ENCODE measurements at places on chromosomes 5 and 9.

DNA sequence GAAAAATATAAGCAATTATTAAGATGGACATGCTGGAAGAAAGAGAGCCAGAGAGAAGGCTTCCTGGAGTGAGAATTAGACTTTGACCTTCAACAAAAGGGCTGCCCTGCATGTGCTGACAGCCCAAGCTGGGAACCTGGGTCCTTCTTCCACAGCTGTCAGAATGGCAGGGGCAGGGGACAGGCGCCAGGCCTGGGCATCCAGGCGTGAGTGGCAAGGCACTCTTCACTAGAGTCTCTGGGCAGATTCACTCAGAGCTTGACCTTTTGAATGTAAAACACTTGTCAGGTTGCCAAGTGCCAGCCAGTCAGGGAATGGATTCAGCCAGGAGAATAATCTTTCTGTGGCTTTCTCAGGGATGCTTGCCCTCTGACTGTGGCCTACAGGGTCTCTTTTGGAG, 119.1 kb upstream of the CLINT1 start:
- no peak for DNase-seq

GRCh38 chr5:173778784-173779304, 109.3 kb upstream of the CPEB4 start:
- peak; percentile 71 for DNase-seq

DNA sequence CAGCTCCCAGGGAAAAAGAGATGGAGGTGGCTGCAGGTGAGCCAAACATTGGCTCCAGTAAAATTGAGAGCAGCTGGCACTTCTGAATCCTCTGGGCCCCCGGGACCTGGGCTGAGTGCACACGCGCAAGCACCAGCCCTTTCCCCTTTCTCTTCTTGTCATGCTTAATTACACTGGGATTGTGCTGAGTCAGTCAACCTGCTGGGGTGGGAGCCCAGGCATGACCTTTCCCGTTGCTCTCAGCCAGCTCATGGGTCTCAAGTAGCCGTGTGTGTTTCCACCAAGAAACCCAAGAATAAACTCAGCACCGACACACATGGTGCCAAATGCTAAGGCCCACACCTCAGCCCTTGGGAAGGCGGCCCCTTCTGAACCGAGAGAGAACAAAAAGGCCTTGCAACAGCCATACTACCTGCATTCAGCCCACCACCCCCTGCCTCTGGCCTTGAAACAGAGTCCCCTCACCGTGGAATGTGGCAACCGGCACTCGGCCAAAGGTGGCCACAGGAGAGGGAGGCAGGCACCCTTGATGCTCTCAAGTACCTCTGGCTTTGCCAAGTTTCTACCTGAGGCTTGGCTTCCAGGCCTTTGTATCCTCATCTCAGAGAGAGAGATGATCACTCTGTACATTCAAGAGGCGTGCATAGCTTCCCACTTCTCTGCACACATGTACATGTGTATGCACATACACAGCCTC, 28.1 kb downstream of the SLIT3 start:
- no peak for DNase-seq

DNA sequence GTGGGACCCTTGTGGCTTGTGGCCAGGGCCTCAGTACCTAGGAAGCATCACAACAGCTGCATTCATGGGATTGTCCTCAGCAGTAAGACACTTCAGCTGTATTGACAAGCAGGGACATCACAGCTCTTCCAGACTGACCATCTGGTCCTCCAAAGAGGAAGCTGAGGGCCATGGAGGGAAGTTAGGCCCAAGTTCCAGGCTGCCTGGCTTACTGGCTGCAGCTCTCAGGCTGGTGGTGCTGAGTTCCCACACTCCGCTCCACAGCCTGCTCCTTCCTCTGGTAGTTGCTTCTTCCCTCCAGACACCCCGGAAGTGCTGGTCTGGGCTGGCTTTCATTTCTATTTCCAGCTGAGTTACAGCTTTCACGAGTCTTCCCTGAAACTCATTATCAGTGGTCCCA, 5.7 kb upstream of the STING1 start:
- DNase-seq, result peak; percentile 19

DNA sequence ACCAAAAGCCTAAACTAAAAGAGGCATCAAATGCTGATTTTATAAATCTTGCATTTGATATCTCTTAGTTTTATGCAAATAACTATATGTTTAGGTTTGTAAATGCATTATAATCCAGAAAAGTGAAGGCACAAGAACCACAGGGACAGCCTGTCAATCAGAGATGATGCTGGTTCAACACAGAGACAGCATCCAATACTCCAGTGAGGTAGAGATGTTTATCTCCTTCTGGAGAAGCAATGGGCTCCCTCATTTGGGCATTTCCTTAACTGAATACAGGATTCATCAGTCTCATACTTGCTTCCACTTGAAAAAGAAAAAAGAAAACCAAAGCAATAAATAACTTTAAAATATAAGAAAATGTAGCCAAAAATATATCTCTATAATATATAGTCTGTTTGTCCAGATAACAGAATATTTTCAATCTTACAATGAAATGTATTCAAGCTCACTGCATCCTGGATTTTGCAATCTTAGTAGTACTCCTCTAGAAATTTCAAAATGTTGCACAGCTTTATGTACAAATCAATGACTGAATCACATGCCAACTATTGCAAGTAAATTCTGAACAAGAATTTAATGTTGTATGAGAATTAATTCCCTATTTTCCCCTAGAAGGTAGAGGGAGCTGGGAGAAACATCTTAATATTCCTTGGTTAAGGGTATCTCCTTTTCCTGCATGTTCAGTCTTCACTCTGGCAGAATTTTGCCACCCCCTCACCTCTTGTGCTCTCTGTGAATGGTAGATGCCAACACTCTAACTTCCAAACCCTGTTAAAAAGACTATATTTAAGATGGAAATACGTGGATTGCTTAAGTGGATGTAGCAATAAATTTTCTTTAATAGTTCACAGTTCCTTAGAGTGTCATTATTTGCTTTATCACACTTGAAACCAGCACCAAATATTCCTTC, 191.1 kb upstream of the GAS1 start:
- no peak for DNase-seq

DNA sequence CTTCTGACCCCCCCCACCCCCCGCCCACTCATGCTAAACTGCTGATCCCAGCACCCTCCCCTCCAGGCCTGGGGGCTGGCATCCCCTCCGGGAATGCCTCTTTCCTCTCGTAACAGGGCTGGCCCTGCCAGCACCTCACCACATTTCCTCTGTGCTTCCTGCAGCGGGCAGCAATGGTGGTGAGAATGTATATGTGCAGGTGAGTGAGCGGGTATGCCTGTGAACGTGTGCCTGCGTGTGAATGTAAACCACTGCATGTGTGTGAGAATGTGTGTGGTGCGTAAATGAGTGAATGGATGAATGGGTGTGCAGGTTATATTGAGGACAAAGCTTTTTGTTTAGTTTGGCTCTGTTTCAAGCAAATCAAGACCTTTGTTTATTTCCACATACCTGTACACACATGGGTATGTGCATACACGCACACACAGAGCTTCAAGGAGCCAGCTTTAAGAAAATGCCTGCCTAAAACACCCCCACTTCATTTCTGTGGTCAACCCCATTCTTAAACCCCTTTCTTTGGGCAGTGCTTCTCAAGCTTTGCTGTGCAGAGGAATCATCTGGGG, 95.7 kb upstream of the SHB start:
- no peak for DNase-seq

DNA sequence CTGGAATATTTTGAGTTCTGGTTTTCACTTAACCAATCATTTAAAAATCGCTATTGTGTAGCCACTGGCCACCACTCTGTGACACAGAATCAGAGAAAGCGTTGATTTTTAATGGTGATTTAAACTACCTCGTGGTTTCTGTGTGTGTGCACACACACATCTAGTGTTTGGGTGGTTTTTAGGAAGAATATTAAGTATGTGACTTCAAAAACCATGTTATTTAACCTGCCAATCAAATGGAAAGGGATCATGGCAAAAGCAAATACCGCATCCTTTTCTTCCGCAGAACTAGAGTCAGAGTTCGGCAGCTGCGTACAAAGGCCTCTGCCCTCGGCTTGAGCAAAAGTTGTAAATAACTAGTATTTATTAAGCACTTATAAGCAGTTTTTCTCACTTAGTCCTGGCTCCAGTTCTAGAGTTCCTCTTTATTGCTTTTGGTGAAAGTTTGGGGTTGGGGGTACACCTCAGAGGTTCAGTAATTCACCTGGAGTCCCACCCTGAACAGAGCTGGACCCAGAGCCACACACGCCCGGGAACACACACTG, 40.6 kb downstream of the HABP4 start:
- no peak for DNase-seq

GRCh38 chr9:17578911-17579793, at the start of gene SH3GL2:
Gene SH3GL2, plus strand, starts transcription at chr9:17579066.
- DNase-seq, result peak; percentile 20

Measured in choroid plexus epithelial cell (primary cell).